Stimulated activated CD8-positive, alpha-beta memory T cell treated with anti-CD3 and anti-CD28 coated beads, Interleukin-4, amount 100 ng/mL, for 4 hours (primary cell): ENCODE measurements at places on chromosomes 1 and 21.

DNA sequence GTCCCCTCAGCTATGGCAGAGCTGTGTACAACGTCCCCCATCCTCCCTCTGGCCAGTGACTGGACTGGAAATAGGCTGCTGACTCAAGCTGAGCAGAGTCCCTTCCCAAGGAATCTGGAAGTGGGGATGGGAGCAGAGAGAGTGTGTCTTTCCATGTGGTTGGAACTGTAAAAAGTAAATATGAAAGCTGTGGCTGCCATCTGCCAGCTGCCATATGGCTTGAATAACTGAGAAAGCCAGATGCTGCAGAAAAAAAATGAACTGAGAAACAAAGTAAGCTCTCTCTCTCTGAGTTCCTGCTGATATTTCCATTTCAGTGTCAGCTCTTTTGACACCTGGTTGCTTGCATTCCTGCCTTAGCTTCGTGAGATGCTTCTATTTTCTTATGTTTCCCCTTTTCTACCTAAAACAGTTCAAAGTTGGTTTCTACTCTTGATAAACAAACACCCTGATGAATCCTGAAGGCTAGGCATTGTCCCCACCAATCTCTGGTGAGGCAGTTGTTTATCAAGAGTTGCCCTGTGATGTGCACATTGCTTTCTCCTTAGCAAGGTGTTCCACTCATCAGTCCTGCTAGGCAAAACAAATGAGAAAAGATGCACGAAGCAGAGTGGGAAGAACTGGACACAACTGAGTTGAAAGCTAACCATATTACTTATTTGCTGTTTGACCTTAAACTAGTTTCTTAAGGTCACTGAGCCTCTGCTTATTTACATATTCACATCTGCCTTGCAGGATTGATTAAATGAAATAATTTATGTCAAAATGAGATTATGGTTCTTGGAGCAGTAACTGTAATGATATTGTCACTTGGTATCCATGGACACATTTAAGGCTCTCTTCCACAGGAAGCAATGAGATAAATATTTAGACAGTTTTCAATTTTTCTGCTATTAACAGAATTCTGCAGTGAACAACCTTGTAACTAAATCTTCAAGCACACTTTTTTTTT lies 16.6 kb upstream of the DR1 start:
- no peak for DNase-seq

GRCh38 chr1:99348397-99349132 lies 84.3 kb downstream of the PLPPR4 start:
- DNase-seq: no peak

DNA sequence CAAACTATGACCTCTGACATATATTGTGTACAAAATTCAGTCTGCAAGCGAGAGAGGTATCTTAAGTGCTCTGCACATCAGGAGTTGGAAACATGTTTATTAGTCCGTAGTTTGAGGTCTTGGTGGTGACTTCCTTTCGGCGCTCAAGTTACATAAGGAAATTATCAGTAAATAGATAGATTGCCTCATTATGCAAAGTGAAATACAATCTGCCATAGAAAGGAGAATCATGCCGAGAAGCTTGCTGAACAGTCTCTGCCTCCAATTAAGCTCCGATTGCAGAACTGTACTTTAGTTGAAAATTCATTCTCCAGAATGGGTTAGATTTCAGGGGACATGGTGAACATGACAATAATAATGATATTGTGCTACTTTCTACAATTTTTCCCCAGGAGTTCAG lies 271.8 kb downstream of the BRINP2 start:
- no peak for DNase-seq

DNA sequence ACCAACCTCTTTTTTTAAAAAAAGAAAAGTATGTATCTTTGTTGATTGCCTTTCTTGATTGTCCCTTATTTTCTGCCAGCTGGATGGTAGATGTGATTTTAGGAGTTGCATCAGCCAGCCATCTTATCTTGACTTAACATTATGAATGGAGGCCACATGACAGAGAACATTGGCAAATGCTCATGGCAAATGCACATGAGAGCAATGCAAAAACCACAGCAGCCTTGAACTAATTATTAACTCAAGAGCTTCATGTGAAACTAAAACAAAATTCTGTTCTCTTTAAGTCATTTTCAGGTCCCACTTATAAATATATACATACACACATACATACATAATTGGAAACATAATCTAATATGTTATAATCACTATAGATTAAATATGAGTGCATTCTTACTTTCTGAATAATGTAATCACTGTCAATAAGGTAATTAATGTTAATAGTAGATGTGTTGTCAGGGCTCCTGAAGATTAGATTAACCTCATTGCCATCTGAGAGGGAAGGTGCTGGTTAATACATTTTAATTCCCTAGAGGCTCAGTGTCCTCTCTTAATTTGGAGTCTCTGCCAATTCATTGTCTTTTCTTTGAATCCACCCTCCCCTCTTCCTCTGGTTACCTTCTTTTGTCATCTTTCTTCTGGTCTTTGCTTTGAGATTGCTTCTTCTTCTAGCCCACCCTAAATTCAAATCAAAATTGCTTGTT lies 962.2 kb downstream of the ADGRL2 start:
- no peak for DNase-seq

GRCh38 chr21:43298546-43299440 lies 128.1 kb downstream of the SIK1 start:
- no peak for DNase-seq

DNA sequence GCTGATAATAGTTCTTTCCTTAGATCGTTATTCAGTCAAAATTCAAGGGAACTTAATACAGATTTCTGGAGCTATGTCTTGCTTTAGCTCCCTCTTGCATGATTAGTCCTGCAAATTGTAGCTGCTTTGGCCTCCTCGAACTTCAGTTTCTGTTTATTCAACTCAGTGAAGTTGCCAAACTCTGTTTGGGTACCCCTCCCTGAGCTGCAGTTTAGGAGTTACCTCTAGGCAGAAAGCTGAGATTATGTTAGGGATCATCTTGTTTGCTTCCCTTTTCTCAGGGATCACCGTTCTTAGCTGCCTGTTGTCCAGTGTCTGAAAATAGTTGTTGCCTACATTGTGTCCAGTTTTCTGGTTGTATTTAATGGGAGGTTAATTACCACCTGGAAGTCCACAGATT lies 43.5 kb downstream of the SNX27 start:
- DNase-seq: no peak

DNA sequence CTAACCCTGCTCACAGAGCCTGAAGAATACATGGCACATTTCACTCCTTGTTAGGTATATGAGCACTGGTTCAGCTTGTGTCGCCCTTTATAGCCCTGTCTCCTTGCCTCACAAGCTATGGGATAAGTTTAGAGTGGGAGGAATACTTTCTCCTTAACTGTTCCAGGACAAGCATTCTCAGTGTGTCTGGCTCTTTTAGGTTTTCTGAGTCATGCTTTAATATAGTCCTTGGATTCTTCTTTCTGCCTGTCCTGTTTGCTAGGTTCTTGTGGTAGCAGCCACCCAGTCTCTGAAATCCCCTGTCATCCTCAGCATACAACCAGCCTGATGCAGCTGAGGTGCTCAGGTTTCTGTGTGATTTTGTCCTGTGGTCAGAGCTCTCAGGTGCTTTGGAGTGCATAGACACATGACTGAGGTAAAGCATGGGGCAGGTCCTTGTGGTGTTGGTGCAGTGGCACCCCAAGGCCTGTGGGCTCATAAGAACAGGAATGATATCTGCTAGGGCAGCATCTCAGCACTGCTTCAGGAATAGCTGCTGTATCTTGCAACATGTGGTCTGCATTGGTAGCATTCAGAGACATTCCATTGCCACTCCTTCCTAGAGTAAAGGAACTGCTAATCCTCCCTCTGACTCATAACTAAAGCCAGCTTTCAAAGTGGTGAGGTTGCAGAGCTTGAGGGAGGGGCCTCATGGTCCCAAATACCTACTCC lies 14.2 kb upstream of the CASQ2 start:
- no peak for DNase-seq

- no peak for DNase-seq
Observed at GRCh38 chr1:43243299-43243698, 26.5 kb upstream of the TMEM125 start.

- DNase-seq: no peak
Observed at GRCh38 chr1:160546942-160547341, 23.9 kb upstream of the SLAMF6 start.

- DNase-seq: no peak
Observed at GRCh38 chr21:19120591-19120990, 717.0 kb upstream of the TMPRSS15 start.

DNA sequence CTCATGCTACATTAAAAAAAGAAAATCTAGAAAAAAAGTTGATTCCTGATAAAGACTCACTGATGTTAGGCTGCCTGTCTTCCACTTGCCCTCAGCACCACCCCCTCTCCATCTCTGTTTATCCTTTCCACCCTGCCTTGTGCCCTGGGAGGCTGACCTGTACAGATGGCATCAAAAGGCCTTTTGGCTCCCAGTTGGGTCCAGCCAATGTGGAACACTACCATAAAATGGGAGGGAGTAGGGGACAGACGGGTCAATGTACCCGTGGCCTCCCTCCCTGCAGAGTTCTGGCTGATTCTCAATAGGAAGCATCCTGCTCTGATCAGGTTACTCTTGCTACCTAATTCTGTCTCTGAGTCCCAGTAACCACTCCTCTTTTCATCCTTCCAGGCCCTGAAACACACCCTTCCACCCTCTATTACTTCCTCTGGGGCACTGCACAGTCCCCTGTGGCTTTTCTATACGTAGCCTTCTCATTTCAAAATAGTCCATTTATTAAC lies 300.0 kb downstream of the HHIPL2 start:
- no peak for DNase-seq

- no peak for DNase-seq
Observed at GRCh38 chr21:39851002-39851618, 16.1 kb upstream of the PCP4 start.

GRCh38 chr1:168477792-168478191 lies 66.0 kb downstream of the XCL2 start:
- no peak for DNase-seq

DNA sequence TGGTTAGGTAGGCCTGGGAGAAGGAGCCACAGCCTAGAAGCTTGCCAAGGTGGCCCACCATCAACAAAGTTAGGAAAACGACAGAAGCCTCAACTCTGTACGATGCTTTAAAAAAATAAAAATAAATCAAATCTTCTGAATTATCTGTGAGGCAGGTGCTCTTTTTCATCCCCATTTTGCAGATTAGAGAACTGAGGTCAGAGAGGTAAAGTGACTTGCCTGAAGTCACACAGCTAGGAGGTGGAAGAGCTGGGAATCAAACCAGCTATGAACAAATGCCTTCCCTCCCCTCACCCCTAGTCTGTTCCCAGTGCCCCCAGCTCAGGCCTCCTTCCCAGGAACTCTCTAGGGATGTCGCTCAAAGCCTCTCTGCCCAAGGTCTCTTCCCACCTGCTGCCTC lies 30.4 kb downstream of the EPHA2 start:
- no peak for DNase-seq

GRCh38 chr21:36330904-36331303 lies 10.9 kb downstream of the MORC3 start:
- no peak for DNase-seq

DNA sequence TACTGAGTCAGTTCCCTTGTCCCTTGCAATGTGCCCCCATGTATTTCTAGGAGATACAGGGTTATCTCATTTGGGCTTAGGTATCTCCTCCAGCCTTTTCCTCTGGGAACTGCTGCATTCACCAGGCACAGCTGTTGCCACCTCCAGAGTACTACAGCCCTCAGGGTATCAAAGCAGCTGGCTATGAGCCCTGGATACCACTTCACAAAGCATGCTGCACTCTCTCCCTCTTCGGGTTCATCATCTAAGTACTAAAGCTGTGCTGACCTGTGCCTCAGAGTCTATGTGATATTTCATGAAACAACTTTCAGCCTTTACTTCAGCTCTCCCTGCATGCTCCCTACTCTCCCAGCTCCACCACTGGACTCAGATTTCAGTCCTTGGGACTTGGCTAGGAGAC lies 62.3 kb downstream of the CCDC185 start:
- no peak for DNase-seq

DNA sequence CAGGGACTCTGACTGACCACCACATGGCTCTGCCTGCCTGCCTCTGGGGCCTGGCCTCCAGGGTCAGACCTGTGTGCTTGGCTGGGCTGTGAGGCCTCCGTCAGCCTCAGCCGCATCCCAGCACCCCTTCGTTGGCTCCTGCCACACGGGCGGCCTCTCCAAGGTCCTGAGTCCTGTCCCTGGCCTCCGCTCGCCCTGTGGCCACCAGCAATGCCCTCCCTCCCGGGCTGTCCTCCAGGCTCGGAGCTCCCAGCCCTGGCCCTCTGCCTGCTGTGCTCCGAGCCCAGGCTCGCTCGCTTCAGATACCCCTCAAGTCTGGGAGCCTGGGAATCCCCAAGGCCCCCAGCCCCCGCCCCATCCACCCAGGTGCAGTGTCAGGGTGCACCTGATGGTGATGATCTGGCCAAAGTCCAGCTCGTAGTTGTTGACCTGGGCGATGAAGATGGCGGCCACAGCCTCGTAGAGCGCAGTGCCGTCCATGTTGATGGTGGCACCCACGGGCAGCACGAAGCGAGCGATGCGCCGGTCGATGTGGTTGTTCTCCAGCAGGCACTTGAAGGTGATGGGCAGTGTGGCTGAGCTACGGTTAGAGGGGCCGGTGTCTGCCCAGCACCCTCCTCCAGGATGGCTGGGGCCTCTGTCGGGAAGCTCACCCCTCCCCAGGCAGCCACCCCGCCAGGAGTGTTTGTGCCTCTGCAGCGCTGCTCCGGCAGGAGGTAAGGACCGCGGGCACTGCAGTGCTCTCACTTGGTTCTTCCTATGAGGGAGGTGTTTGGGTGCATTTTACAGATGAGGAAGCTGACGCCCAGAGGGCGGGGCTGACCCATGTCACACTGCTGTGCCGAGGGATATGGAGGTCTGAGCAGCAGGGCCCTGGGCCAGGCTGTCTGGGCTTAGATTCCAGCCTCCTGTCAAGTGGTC lies 28.5 kb downstream of the PODN start:
- no peak for DNase-seq

- no peak for DNase-seq
Observed at GRCh38 chr1:180135535-180135934, 19.1 kb upstream of the QSOX1 start.

DNA sequence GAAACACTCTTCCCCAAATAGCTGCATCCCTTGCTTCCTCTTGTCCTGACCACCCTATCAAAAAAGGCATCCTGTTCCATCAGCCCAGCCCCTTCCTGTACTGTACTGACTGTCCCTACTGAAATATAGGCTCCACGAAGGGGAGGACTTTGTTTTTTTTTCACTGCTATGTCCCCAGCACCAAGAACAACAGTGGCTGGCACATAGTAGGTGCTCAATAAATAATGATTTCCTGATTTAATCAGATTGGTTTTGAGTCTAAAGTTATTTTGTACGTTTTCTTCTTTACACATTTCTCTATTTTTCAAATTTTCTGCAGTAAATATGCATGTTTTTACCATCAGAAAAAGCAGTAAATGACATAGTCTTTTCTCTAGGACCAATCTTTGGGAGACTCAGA lies 73.9 kb downstream of the CD58 start:
- no peak for DNase-seq

DNA sequence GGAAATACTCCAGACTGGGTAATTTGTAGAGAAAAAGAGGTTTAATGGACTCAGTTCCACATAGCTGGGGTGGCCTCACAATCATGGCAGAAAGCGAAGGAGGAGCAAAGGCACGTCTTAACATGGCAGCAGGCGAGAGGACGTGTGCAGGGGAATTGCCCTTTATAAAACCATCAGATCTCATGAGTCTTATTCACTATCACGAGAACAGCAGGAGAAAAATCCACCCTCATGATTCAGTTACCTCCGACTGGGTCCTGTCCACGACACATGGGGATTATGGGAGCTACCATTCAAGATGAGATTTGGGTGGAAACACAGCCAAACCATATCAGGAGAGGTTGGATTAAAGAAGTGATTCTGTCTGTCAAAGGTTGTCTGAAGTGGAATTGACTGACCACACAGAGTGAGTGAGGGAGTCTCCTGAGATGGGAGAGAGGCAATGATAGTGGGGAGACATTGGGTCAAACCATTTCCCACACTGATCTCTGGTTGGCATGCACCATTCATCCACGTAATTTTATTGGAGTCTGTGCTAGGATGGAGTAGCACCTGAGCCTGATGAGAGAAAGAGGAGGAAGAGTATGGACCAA lies 58.3 kb upstream of the VAMP3 start:
- DNase-seq: no peak
